Smooth muscle cell of the brain vasculature (primary cell): ENCODE measurements at places on chromosomes 12 and 14.

DNA sequence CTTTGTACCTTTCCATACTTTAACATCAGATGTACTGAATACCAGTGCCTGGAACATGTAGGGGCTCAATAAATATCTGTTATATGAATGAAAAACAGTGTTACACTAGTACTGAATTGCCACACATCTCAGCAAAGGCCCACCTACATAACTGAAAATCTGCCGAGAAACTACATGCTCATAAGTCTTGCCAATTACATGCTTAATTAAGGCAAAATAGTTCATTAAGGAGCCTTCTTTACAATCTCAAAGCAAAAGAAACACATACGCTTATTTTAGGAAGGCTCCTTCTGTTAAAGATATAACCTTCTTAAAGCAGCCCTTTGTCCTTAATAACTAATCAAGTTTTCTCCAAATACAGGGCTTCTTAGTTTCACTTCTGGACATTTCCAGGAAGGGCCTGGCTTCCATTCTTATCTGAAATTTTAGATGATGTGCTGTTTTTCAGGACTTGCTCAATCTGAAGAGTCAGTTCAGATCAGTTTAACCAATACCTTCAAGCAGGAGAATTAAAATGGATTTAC, 11.5 kb downstream of the LIMA1 start:
- no peak for DNase-seq

DNA sequence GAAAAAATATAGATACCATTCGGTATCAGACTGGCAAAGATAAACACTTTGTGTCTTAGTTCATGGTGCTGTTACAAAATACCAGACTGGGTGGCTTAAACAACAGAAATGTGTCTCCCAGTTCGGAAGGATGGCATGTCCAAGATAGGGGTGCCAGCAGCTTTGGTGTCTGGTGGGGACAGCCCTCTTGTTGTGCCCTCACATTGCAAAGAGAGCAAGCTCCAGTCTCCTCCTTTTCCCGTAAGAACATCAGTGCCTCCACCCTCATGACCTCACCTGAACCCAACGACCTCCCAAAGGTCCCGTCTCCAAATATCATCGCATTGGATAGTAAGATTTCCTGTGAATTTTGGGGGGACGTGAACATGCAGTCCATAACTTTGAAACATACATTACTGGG, 12.4 kb downstream of the ZBTB42 start:
- DNase-seq, result no peak

DNA sequence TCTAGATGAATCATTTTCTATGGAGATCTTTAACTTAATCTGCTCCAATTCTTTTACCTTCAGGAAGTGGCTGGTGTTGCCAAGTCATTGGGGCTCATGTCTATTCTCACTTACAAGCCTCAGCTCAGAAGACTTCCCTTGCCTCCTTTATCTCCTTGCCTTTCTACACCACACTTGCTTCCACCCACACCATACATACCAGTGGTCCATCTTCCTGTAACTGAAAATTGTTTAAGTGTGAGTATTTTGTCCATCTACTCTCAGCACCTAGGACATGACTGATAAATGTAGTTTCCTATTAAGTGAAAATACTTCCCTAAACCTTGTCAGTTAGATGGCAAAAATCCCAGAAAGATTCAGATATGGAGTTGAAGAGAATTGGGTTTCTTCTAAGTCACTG, 199.7 kb upstream of the CPNE8 start:
- DNase-seq, result no peak

DNA sequence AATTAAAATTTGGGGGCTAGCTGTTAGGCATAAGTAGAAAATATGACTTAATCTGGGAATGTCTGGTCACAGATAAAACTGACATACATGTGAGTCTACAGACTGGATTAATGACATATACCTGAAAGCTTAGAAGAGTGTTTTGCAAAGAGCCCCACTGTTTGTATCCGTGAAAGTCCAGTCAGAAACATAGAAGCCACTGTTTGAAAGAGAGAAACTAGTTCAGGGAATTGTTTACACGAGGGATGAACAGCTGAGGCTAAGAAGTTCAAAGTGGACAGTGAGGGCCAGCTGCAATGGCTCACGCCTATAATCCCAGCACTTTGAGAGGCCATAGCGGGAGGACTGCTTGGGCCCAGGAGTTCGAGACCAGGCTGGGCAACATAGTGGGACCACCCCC, 36.2 kb upstream of the SGPP1 start:
- DNase-seq, result no peak

DNA sequence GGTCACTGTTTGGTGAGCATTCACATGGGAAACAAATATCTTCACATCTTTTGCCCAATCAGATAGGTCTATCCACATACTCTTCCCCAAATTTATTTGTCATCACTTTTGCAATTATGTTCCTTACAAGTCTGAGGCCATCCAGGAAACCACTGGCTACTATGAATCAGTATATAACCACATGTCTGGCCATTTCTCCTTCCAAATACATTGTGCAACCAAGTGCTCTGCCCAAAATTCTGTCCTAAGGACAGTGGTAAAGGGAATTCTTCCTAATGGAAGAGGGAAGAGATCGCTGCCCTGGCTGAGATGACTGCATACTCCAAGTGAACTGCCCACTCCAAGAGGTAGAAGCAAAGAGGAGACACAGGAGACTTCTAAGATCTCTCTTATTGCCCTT, 148.9 kb upstream of the MAX start:
- DNase-seq, result no peak

DNA sequence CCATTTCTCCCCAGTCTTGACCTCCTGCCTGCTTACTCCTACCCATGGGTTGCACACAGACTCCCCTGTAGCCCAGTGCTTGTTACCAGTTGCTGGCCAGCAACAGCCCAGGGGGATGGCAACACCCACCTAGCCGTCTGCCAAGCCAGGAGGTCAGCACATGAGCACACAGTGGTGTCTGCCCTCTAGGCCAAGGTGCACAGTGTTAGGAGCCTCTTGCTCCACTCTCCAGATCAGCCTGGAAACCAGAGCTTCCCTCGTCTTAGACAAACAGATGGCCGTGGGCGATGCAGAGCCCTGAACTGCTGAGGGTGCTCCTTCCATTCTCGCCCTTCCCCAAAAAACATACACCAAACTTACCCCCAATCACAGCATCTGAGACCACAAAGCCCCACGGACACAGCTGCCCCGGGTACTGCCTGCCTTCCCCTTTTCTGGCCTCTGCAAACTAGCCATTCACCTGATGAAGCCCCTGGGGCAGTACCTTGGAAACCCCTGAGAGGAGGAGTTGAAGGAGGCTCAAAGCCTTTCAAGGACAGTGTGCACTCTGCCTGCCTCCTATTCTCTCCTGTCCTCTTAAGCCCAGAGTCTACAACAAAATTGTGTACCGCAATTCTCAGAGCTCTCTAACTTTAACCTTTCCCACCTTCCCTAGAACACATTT, 1.0 kb upstream of the GPD1 start:
- no peak for DNase-seq

DNA sequence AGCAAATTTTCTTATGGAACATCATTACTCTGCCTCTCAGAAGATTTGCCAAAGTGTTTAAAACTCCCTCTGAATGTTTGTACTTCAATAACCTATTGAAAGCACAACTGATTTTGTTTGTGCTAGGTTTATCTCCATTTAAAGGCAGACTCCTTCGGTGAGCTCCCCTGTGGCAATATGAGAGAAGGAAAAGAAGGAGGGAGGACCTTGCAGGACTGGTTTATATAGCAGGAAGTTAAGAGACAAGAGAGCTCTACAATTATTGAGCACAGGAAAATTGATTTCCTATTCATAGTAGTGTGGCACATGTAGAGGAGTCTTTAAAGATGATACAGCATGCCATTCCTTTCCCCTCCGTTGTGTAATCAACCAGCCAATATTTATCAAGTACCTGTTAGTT, 75.5 kb downstream of the PDE3A start:
- DNase-seq, result no peak

- DNase-seq, result no peak
These were observed 33.4 kb downstream of the VCPKMT start for GRCh38 chr14:50082784-50083466.

GRCh38 chr12:6228535-6229223, 28.5 kb downstream of the CD9 start:
- DNase-seq, result no peak

GRCh38 chr12:69886715-69887114, 61.7 kb downstream of the MYRFL start:
- no peak for DNase-seq

GRCh38 chr14:20441461-20441860, 5.5 kb upstream of the KLHL33 start:
- no peak for DNase-seq

GRCh38 chr12:65860600-65860999, 36.3 kb downstream of the HMGA2 start:
- DNase-seq, result no peak

GRCh38 chr12:46921048-46921763, 95.4 kb upstream of the SLC38A4 start:
- no peak for DNase-seq

DNA sequence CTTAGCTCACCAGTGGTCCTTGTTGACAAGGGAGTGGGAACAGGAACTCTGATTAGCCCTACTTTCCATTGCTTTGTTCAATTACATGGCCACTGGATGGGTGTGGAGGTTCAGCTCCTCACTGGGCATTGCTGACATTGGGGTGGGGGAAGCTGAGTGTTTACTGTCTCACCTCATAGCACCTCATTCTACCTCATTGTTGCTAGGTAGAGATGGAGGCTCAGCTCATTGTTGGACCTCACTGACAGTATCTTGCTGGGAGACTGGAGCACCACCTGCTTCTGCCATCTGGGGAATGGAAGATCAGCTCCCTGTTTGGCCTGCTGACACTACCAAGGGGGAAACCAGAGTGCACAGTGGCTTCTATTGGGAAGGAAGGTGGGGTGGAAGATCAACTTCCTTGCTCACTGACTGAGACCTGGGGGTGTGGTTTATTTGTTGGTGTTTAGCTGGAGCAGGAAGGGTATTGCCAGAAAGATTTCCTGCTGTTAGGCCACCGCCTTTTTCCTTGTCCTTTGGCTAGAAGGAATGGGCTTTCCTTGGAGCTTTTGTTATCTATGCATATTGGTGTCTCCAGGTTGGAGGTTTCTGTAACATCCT, 1.3 kb upstream of the OR4E2 start:
- DNase-seq, result no peak

DNA sequence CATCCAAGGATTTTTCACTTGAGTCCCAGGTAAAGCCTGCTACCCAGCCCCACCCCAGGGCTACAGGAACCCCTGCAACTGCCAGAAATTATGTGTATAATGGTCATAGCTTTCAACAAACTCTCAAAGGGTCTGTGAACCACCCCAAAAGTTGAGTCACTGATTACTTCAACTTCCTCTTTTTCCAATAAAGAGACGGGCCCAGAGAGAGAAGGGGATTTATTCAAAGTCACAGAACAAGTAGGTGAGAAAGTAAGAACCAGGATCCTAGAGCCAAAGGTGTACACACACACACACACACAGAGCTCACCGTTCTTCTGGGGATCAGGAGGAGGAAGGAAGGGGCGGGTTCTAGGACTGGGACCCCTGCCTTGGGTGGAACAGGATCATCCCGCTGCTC, 4.8 kb upstream of the ITPK1 start:
- no peak for DNase-seq

- DNase-seq, result no peak
These were observed 3.3 kb downstream of the ISM2 start for GRCh38 chr14:77495334-77495733.

DNA sequence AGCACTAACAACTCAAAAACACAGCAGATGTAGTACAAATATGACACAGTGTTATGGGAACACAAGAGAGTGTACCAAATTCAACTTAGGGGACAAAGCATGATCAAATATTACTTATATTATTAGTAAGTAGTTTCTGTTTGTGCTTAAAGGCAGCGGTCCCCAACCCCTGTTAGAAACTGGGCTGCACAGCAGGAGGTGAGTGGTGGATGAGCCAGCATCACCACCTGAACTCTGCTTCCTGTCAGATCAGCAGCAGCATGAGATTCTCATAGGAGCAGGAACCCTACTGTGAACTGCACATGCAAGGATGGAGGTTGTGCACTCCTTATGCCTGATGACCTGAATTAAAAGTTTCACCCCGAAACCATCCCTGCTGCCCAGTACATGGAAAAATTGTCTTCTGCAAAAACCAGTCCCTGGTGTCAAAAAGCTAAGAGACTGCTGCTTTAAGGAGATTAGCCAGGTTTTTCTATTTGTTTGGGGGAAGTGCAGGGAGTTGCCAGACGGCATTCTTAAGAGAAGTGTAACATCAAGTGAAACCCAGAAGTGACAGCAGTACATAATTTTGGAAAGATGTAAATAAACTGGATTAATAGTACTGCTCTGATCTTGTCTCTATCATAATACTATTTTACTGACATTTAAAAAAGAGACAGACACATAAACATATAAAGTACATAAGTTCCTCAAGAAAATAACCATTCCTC, 26.7 kb downstream of the GTF2A1 start:
- no peak for DNase-seq

- no peak for DNase-seq
These were observed 82.3 kb downstream of the RIMBP2 start for GRCh38 chr12:130633771-130634170.

DNA sequence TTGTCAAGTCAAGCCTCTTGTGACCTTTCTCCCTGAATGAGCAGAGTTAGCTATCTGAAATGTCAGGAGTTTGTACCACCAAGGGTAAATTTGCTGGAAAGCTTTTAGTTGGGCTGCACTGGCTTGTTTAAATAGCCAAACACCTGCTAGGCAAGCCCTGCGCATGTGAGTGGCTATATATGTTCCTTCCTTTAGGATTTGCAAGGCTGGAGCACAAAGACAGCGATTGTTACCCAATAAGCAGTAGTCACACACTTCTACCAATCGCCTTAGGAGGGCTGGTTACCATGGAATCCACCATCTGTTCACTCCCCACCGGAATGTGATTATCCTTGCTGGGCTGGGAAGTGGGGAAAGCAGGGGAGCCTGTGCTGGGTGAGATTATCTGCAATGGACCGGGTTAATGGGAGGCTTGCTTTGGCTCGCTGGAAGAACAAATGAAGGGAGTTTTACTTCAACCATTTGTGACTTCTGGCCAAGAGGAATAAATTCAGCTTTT, 102.5 kb downstream of the FGD4 start:
- DNase-seq, result no peak

DNA sequence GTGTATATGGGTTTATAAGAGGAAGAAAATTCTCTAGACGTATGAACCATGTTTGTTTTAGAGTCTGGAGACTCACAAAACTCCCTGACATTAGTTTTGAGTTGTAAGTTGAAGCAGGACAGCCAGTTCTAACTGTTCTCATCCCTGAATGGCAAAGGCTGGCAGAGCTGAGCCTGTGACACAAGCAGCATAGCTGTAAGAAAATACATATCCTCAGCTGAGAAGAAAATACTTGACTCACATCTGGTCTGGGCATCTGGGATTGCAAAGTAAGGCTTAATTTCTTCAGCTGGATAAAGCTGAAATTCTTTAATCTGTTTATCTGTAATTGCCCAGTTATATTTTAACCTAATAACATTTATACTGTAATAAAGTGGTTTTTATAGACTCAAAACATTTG, 156.3 kb downstream of the PELI2 start:
- DNase-seq, result no peak
